Fibroblast of villous mesenchyme (primary cell): ENCODE measurements at places on chromosomes 13 and 19. TPM values are rescaled to one million over a fixed set of nuclear protein-coding genes. Genes with fewer than 3 reads are reported as not detected.

GRCh38 chr13:39335721-39336120, 267.3 kb downstream of the LHFPL6 start:
- DNase-seq: no peak

GRCh38 chr13:35836446-35836845, 294.7 kb downstream of the DCLK1 start:
- DNase-seq: peak; percentile 63

GRCh38 chr13:97015661-97016350, 21.5 kb upstream of the OXGR1 start:
- no peak for DNase-seq

GRCh38 chr13:112734696-112735547, 45.1 kb downstream of the ATP11A start:
- DNase-seq: no peak

GRCh38 chr13:99326012-99326411, 18.8 kb upstream of the GPR183 start:
- DNase-seq: no peak

DNA sequence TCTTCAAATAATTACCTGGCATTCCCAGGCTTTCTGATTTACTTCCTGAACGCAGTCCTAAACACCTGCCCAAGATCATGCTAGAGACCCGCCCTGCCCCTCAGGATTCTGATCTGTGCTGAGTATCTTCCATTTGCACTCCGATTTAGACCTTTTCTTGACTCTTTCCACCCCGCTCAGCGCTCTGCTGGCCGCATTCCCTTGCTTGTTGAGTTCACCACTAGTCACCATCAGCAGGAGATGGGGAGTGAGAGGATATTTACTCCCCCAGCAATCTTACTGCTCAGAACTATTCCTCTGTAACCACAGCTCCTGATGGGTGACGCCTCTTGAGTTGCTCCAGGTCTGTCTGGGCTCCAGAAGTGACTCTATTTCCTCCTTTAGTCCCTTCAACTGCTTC, 419.4 kb upstream of the MIR17HG start:
- no peak for DNase-seq

DNA sequence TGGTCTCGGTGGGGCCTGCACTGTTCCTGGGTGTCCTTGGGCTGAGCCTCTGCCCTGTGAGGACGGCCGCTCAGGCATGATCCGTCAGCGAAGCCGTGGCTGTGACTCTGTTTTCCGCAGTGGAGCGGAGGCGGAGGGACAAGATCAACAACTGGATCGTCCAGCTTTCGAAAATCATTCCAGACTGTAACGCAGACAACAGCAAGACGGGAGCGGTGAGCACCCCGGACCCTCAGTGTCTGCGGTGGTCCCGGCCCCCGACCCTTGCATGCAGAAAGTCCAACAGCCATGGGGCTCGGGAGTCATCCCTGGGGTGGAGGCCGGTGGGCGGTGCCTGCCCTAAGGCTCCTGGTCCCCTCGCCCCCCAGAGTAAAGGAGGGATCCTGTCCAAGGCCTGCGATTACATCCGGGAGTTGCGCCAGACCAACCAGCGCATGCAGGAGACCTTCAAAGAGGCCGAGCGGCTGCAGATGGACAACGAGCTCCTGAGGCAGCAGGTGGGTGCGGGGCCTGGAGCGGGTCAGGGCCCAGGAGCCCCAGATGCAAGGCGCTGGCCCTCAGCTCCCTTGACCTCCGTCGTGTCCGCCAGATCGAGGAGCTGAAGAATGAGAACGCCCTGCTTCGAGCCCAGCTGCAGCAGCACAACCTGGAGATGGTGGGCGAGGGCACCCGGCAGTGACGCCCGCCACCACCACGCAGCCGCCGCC, 3.6 kb upstream of the HAMP start:
- no peak for DNase-seq

- DNase-seq: no peak
Observed at GRCh38 chr13:26621731-26622401, 64.4 kb downstream of the WASF3 start.

- DNase-seq: no peak
Observed at GRCh38 chr13:111900390-111901131, 166.4 kb upstream of the SOX1 start.

GRCh38 chr19:29831041-29831548, 19.3 kb downstream of the CCNE1 start:
- no peak for DNase-seq

- DNase-seq: no peak
Observed at GRCh38 chr13:23615395-23616081, 45.3 kb downstream of the TNFRSF19 start.

- DNase-seq: peak; percentile 58
Observed at GRCh38 chr13:111280681-111281585, 39.5 kb upstream of the TEX29 start.

GRCh38 chr19:13100841-13101589, 1.6 kb downstream of the LYL1 start:
- DNase-seq: no peak

GRCh38 chr19:778910-779653, 18.2 kb upstream of the PTBP1 start:
- DNase-seq: peak; percentile 99

DNA sequence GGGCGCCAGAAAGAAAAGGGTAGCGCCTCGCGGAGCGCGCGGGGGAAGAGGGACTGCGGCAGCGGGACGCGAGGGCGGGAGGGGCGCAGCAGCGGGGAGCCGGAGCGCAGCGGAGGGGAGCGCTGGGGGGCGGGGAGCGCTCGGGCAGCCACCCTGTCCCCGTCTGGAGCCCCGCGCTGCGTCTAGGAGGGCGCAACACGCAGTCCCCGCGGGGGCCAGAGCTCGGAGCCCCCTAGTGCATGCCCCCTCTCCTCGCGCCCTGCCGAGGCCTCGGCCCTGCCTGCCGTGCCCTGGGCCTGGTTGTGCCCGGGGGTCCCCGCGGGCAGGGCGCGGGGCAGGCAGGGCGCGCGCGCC, 37.9 kb downstream of the SOX1 start:
- no peak for DNase-seq

- DNase-seq: peak; percentile 61
Observed at GRCh38 chr19:3369337-3370213, 3.2 kb downstream of the NFIC start.

DNA sequence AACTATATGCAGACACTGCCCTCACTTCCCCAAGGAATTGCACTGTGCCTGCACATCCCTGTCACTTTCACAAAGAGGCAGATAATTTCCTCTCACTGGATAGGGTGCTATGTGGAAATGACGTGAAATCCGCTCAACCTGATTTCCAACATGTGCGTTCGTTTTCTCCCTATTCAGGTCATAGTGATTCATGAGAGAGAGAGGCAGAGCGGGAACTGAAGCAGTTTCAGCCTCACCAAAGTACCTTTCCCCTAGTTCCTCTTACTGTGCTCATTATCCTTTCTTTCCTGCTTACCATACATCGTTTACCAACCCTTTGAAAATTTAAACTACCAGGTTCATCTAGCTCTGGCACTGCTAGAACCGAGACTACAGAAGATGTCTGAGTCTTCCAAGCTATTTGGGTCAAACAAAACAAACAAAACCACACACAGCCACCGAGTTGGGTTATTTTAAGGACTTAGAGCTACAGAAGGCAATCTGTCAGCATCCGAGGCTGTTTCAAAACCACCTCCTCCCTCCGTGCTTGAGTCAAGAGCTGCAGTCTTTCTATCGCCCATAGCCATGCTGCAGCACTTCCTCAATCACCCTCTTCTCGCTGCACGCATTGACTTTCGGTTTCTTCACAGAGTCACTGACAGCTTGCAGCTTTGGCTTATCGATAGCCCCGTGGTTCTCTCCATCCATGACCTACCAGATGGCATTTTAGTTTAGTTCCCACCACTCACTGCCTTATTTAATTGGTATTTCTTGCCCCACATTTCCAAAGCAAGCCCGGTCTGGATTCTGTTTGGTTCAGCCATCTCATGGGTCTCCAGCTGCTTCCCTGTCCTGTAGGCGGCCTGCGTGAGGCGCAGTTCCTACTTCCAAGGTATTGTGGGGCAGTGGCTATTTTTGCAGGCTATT, 1395.8 kb downstream of the EFNB2 start:
- DNase-seq: peak; percentile 8

DNA sequence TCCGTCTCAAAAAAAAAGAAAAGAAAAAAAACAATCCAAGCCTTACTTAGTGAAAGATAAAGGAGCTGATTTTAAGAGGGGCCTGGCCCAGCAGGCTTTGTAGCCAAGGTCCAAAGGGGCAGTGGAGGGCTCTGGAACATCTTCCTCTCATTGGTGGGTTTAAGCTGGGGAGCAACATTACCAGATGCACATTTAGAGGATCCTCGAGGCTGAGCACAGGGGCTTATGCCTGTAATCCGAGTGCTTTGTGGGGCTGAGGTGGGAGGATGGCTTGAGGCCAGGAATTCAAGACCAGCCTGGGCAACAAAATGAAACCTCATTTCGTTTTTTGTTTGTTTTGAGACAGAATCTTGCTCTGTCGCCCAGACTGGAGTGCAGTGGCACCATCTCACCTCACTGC, 8.0 kb upstream of the TMEM160 start:
- peak; percentile 14 for DNase-seq

DNA sequence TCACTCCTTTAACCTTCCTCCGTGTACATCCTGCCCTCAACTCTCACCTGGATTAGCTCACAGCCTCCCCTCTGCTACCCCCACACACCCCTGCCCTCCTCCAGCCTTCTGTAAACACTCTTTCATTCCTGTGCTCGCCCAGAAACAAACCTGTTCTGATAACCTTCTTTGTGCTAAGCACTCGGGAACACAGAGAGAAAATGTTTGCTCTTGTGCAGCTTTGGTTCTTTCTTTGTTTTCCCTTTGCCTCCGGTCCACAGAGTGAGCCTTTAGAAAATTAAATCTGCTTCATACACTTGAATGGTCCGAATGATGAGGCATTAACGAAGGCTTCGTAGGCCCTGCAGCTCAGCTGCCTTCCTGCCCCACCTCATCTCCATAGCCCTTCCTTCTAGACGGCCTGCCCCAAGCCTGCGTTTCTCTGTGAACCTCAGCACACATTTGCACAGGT, 6.6 kb upstream of the ZDHHC20 start:
- no peak for DNase-seq

Gene INAFM1
- total RNA-seq: 2.6 and 4.2 TPM in 2 replicates

Gene C19orf85
- not detected in 2 replicates for total RNA-seq

Gene KRTDAP
- not detected in 2 replicates for total RNA-seq

Gene KLHL1
- not detected in 2 replicates for total RNA-seq

Gene SLC10A2
- not detected in 2 replicates for total RNA-seq

Gene KIRREL2
- total RNA-seq: under 0.01 TPM in 1 of 2 replicates, not detected in the other
